Activated T-helper 17 cell treated with anti-CD3 and anti-CD28 coated beads, Interleukin-2, amount 50 U/mL, for 72 hours (primary cell): ENCODE measurements at places on chromosomes 2 and 18.

- ATAC-seq, result no peak
These were observed 4.1 kb downstream of the TGFBRAP1 start for GRCh38 chr2:105325389-105325963.

GRCh38 chr2:2045141-2045540, 285.9 kb downstream of the MYT1L start:
- no peak for ATAC-seq

DNA sequence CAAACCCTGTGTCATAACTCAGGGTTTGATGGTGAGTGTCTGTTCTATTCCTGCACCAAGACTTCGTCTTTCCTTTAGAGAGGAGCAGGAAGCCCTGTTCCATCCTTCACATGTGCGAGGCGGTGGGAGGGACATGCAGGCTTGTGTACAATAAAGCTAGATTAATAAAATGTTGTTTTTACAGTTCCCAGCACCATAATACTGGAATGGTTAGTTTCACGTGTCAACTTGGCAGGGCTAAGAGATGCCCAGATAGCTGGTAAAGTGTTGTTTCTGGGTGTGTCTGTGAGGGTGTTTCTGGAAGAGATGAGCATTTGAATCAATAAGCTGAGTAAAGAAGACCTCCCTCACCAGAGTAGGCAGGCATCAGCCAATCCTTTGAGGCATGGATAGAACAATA, 48.8 kb upstream of the NPAS2 start:
- no peak for ATAC-seq

- ATAC-seq, result no peak
These were observed 91.2 kb downstream of the ASAP2 start for GRCh38 chr2:9297807-9298206.

DNA sequence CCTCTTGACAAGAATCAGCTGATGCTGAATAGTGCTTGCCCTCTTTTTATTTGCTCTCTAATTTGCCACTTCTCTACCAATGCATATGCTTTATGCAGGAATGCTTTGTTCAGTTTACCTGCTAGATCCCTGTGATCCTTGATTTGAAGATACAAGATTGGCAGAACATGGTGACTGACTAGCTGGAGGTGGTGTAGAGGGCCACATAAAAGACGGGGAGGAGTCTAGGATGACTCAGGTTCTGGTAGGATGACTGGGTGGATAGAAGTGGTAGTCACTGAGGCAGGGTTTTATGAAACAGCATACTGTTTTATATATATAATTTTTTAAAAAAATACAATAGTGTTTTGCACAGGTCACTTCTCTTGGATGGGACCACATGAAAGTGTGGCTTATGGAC, 6.3 kb upstream of the ADGRF3 start:
- ATAC-seq, result peak; percentile 98

- no peak for ATAC-seq
These were observed 946.3 kb upstream of the LRATD1 start for GRCh38 chr2:13686262-13686661.

- no peak for ATAC-seq
These were observed 1603.1 kb upstream of the CELF4 start for GRCh38 chr18:39168723-39169122.
